ENCODE measurements at places on chromosomes 11 and 22.

GRCh38 chr11:120842195-120842594, 181.7 kb upstream of the TBCEL start:
- no peak for DNase-seq

- DNase-seq, result no peak
Measured at GRCh38 chr22:42294034-42294985, 23.9 kb upstream of the TCF20 start.

DNA sequence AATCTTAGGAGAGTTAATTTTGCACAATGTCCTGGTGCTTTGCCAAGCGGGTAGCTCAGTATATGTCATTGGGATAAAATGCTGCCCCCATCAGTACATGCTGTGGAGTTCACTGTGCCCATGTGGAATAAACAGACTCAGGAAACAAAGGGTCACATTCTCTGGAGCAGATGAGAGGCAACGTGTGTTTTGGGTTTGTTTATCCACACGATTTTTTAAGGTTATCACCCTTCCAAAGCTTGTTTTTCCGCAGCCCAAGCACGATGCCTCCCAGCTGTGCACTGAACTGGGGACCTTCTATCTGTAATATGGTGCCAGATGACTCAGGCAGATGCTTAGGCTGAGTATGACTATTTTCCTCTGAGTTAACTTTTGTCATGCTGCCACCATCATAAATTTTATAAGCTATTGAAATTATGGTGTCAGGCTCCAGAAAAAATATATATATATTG, 6.5 kb downstream of the OR4D6 start:
- no peak for DNase-seq

- no peak for DNase-seq
Measured at GRCh38 chr11:108025387-108026080, 16.8 kb downstream of the CUL5 start.

DNA sequence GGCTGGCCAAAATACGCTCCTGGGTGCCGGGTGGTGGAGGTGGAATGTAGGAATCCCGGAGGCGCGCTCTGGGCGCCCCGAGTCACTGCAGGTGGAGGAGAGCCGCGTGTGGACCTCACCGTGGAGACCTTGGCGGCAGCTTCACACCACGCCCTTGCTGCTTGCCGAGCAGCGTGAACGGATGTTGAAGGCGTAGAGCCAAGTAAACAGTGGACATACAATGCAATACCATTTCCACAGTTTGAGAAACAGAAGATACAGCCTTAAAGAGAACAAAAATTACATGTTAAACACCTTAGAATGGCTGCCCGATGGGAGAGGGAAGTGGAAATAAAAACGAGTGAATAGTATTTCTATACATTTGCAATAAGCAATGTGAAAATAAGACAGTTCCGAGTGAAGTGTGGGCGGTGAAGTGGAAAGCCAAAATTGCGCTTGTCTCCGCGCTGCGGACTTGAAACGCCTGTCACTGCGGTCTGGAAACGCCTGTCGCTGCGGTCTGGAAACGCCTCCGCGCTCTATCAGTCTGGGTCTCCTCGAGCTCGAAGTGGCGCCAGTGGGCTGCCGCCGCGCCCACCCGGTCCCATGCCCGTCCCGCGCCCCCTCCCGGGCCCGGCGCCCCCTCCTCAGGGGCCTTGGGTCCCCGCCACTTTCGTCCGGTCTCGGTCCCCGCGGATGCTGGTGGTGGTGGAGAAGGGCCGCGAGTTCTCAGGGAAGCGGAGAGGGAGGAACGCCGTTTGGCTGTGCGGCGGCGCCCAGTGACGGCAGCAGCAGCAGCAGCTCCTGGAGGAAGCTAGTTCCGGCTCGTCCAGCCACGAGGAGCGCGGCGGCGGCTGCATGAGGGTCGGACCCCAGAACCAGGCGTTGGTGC, 1.6 kb downstream of the NCR3LG1 start:
- peak; percentile 13 for DNase-seq
